ENCODE measurements at places on chromosomes 1 and 21. TPM values are rescaled to one million over a fixed set of nuclear protein-coding genes. Genes with fewer than 3 reads are reported as not detected.

TMEM52 gene
- 63.4 TPM for polyA plus RNA-seq

- no peak for DNase-seq
Observed at GRCh38 chr21:42413500-42413899, 9.8 kb downstream of the UBASH3A start.

GRCh38 chr1:77308889-77309621 is 27.2 kb downstream of the AK5 start:
- no peak for DNase-seq

- no peak for DNase-seq
Observed at GRCh38 chr1:47650611-47651010, 212.8 kb downstream of the FOXD2 start.

DNA sequence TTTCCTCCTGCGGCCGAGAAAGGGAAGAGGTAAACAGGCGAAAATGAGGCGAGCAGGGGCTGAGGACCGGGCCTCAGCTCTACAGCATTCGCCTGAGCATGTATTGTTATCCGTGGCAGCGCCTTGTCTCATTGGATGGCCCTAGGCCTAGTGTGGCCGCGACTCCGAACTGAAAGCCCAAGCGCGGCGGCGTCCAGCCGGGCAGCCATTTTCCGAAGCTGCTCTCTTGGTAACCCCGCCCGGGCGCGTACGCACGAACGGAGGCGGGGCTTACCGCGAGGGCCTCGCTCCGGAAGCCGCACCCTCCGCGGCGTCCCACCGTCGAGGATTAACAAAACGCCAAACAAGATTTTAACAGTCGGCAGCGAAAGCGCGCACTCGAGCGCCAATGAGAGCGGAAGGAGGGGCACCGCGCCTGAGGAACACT is 797 bp upstream of the USP1 start:
- DNase-seq, result no peak

DNA sequence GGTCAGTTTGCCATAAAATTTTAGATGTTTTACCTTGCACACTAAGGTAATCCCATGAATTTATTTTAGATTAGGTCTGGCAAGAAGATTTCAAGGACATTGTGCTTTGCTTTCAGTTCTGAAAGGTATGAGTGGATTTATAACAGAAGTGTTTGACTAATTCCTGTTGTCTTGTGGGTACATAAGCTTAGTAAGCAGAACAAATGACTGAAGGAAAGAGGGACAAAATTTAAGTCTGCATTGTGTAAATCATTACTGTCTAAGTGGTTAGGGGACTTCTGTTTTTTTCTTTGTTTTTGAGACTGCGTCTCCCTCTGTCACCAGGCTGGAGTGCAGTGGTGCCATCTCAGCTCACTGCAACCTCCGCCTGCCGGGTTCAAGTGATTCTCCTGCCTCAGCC is 60.1 kb downstream of the PKN2 start:
- DNase-seq, result no peak

- DNase-seq, result peak; percentile 32
Observed at GRCh38 chr1:116569381-116569670, 1.5 kb downstream of the CD58 start.

DNA sequence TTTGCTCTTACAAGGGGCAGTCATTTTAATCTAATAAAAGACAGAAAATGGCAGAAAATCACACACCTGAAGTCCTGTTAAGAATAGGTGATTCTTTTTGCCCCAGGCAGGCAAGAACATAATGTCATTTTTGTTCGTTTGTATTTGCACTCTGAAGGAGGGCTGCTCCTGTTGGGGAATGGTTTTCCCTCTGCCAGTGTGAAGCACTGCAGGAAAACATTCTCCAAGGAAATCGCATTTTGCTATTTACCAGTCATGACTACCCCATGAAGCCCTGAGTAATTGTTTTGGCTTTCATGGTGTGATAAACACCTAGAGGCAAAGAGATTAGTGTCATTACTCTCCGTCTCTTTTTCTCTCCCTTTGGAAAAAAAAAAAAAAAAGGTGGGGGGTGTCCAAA is 345.5 kb downstream of the NTNG1 start:
- no peak for DNase-seq

DNA sequence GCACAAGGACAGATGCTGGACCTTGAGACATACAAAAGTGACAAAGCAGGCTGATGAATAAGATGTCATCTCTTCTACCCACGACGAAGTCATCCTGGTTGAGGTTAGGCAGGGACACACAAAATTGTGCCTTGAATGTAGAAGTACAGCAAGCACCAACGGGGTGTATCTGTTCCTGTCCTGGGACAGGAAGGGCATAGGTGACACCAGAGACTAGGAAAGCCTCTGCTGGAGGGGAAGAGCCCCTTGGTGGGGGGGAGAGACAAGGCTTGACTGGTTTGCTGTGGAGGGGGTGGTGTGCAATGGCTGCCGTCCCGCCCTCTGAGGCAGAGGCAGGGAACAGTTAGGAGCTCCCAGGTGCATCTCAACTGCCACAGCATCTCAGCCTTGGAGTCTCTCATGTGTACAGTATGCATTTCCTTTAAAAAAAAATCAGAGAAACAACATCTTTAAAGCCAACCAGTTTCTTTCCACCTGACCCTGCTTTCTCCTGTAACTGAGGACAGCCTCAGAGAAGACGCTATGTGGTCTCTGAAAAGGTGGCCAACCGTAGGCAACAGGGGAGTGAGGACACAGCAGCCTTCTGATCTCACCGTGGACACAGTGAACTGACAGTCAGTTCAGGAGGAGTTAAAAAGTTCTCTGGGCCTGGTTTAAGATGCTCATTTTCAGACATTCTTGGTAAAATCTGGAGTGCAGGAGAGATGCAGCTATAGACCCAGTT is 17.7 kb upstream of the GFI1 start:
- no peak for DNase-seq
